Naive thymus-derived CD4-positive, alpha-beta T cell (primary cell): ENCODE measurements at places on chromosomes 4 and X.

DNA sequence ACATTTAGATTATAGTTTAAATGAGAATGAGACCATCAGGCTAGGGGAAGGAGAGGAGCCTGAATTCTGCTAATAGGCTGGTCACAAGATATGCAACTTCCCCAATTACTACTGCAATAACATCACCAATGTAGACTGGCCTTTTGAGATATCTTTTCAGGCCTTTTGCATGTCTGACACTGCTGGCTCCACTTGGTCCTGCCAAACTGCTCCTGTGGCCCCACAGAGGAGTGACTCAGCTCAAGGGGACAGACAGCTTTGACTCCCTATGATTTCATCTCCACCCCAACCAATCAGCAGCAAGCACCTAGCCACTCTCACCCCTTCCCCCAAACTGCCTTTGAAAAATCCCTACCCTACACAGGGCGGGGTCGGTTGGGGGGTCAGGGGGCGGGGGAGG, 22.8 kb downstream of the GPRIN3 start:
- DNase-seq: no peak

DNA sequence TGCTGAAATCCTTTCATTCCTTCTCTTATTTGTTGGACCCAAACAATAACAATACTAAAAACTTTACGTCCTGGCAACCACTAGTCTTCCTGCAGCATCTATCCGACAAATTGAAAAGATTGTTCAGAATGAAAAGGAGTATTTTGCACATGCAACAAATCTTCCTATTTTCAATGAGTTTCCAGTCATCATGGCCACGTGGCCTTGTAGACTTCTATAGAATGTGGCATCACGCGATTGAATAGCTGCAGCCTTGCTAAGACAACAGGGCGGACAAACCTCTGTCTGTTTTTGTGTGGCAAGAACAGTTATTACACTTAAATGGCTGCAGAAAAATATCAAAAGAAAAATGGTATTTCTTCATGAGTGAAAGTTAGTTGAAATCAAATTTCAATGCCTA, 297.9 kb upstream of the LCORL start:
- DNase-seq: no peak

GRCh38 chrX:1870421-1870820, 255.6 kb downstream of the ASMT start:
- no peak for DNase-seq

DNA sequence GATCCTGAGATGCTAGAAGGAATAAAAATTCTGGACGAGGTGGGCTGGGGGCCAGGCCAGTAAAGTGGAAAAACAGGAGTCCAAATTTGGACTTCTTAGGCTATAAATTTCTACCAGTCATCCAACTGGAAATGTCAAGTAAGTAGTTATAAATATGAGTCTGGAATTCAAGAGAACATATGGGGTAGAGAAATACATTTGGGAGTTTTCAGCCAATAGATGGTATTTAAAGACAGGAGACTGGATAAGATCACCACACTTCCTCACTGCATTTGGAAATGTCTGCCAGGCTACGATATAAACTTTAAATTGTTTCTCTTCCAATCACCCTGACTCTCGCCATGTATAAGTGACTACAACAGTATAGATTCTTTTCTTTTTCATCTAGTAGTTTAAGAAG, 242.5 kb downstream of the NPFFR2 start:
- DNase-seq: no peak

DNA sequence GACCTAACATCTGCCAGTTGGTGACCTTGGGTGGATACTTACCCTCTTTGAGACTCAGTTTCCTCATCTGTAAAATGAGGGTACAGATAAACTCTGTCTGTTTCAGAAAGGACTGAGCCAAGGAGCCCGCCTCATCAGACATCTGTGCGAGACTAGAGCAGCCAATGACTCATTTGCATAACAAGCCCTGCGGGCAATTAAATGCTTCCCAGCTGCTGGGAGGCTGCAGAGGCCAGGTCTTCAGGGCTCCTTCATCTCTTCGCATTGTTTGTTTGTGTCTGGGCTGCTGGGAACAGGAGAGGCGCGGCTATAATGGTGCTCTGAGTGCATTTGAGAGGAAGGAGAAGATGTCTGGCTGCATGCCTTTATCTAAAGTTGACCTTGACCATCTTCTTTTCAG, 85.0 kb downstream of the ADRA2C start:
- no peak for DNase-seq

DNA sequence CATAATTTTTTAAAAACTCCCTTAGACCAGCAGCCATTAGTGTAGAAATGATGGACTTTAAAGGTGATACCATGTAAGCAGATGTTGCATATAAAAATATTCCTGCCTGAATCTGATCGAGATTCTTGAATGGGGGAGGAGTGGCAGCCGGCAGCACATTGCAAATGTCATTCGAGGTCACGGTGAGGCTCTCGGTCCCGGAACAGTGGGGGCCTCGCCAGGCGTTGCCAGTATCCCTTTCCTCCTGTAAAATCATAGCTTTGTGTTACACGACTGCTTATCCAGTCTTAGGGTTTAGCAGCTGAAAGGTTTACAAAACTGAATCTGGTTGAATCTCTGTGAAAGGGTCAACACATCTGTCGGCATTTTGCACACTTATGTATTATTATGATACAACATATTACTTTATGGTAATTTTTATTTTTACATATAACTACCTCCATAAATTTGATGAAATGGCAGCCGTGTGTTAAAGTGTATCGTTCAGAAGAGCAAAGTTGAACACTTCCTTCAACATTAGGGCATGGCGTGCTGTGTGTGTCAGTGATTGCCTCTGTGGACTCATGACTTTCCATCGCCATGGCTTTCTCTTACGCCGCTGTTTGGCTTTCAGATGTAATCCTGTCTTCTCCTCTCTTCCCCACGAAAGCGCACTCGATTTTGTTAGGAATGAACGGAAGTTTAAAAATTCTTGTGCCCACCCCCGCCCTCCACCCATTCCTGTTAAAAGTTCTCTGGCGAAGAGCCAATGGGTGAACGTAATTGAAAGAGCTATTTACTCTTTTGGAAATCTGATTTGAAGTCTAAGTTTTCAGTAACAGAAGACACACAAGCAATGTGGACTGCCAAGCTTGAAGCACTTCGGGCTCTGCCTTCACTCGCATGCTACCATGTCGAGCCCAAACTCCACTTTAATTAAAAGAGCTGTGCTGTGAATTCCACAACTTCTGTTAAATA, 114.8 kb downstream of the STOX2 start:
- DNase-seq: no peak

GRCh38 chrX:46670316-46670715, 88.6 kb downstream of the SLC9A7 start:
- DNase-seq: no peak

DNA sequence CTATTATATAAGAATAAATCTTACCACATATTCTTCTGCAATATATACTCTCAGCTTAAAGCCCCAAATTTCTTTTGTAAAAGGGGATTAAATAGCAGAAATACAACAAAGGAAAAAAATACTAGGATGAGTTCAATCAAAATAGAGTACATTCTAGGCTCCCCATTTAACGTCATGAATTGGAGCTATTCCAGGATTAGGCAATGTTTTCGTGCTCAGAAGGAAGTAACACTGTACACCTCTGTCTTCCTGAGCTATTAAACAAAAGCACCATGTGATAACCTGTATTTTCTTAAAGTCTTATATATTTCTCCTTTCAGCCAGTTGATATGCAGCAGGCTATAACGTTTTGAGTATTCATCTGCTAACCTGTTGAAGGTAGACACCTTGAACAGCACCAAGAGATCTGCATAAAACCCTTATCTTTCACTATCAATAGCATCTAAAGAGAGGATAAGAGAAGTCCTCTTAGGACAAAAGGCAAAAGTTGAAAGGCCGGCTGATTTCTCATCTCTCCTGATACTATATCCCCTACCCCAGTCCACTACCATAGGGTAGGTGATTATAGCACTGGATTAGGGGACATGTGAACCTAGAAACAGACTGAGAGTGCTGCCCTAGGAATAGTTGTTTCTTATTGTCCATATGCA, 31.5 kb downstream of the TEC start:
- no peak for DNase-seq

DNA sequence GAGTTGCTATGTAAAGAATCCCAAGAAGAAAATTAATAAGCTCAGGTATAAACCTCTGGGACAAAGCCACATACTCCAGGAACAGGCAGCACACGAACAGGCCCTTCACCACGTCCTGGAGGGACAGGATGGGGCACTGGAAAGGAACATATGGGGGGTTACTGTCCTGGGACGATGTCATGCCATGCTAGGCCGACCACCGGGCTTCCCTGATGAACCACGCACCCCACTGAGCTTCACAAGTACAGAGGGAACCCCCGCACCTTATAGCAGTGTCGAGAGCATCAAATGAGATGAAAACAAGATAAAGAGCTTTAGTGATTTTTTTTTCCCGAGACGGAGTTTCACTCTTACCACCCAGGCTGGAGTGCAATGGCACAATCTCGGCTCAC, 19.1 kb downstream of the NOP14 start:
- no peak for DNase-seq

DNA sequence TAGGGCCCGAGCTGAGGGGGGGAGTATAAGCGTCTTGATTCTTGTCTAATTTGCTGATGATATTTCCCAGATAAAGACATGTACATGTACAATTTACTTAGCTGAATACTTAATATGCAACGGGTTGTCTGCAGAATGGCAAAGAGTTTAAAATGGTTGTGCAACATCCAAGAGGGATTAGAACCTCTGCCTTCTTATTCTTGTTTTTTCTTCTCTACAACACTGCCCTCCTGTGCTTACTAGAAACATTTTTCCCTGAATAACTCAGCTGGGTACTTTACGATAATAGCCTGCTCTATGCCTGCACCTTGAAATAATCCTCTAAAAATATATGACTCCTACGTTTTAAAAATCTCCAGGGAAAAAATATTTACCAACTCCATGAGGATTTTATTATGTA, 41.8 kb downstream of the INTS12 start:
- DNase-seq: no peak

GRCh38 chr4:2786152-2786671, 6.7 kb upstream of the SH3BP2 start:
- peak; percentile 48 for DNase-seq

DNA sequence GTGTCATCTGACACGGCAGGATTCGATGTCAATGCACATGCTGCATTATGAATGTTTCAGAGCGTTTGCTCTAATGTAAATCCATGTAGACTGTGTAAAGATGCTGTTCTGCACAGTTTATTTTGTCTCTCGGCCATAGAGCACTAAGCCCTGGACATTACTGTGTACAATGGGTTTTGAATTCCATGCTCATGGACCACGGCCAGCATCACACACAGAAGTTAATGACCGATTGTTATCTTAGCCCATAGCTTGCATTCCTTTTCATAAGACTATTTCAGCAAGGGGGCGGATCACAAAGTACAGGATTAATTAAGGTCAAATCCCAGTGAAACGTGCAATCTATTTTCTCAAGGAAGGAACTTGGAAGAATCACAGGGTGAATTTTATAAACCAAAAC, 286.1 kb upstream of the TENM3 start:
- DNase-seq: no peak

DNA sequence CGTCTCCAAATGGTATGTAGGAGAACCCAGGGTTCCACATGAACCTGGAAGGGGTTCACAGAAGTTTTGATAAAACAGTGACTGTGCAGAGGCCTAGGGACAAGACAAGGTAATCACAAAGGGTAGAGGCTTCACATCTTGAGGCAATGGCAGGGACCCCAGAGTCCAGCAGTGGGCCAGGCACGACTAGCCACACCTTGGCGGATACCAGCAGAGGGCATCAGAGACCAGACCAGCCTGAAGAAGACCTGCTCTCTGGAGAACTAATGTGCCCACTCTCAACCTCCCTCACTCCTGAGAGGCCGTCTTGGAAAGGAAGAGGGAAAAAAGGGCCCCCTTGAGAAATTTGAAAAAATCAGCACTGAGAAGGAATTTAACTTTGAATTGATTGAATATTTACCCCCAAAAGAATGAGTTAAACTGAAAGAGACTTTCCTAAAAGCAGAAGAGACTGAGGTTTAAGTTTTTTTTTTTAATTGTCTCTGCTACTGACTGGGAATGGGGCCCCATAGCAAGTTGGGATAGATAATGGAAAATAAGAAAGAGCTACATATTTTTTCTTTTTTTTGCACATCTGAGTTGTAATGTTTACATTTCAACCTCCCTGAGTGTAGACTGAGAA, 243.8 kb upstream of the JADE1 start:
- no peak for DNase-seq

DNA sequence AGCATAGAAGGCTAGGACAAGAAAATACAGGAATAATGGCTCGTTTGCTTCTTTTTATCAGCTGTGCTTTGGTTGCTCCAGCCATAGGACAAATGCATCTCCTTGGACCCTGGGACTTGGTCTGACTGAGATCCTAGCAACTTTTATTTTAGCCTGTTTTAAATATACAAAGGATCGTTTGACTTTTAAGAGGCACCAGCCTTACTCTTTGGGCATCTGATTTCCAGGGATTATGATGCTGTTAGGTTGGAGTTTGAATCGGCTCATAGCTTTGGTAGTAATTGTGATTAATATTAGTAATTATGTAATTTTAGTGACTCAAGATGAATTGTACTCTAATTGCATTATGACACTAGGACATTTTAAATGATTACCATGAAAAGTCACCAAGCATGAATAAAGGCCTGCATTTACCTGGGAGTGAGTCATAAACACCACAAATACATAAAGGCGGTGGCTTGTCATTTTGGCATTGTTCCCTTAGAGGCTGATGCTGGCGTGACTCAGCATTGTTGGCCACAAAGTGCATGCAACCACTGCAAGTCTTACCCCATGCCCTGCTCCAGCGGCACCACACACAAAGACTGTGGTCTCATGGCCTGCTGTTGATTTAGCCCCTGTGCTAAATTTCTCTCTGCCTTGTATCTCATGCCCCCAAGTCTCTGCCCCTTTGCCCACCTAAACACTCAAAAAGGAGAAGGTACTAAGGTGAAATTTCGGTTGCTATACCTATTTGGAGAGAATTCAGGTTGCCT, 12.4 kb downstream of the GPAT3 start:
- no peak for DNase-seq
